Spinal cord (tissue), 10 donors: ENCODE measurements at places on chromosomes 1 and 21. TPM values are rescaled to one million over a fixed set of nuclear protein-coding genes. Genes with fewer than 3 reads are reported as not detected.

- DNase-seq: no peak
Observed at GRCh38 chr1:89815611-89816010, 5.2 kb upstream of the LRRC8D start.

- DNase-seq: no peak
Observed at GRCh38 chr1:115323366-115324004, 14.6 kb downstream of the NGF start.

DNA sequence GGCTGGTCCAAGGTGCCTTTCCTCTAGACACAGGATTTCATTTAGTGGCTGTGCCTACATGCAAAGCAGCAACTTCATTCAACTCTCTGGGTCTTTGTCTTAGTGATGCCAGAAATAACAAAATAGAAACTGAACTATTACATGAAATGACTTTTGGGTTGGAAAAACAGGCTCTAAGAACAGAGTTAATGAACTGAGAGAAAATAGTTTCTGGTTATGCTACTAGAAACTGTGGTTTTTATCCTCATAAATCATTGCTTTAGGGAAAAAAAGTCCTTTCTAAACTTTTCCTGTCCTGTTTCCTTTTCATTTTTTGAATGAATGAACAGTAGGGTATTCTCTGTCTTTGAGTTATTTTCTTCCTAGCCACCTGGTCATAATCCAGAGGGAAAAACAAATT lies 424.0 kb downstream of the KIF26B start:
- DNase-seq: no peak

DNA sequence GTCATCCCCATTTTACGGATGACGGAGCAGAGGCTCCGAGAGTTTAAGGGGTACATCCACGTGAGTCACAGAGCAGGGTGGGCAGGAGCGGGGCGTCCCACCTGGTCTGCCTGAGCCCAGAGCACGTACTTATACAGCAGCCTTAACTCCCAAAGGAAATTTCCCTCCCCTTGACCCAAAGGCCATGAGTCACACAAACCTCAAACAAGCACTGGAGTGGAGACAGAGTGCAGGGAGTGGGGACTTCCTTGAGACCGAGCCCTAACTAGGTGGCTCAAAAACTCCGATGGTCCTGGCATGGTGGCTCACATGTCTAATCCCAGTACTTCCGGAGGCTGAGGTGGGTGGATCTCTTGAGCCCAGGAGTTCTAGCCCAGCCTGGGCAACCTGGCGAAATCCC lies 141.6 kb upstream of the KLHDC7A start:
- no peak for DNase-seq

DNA sequence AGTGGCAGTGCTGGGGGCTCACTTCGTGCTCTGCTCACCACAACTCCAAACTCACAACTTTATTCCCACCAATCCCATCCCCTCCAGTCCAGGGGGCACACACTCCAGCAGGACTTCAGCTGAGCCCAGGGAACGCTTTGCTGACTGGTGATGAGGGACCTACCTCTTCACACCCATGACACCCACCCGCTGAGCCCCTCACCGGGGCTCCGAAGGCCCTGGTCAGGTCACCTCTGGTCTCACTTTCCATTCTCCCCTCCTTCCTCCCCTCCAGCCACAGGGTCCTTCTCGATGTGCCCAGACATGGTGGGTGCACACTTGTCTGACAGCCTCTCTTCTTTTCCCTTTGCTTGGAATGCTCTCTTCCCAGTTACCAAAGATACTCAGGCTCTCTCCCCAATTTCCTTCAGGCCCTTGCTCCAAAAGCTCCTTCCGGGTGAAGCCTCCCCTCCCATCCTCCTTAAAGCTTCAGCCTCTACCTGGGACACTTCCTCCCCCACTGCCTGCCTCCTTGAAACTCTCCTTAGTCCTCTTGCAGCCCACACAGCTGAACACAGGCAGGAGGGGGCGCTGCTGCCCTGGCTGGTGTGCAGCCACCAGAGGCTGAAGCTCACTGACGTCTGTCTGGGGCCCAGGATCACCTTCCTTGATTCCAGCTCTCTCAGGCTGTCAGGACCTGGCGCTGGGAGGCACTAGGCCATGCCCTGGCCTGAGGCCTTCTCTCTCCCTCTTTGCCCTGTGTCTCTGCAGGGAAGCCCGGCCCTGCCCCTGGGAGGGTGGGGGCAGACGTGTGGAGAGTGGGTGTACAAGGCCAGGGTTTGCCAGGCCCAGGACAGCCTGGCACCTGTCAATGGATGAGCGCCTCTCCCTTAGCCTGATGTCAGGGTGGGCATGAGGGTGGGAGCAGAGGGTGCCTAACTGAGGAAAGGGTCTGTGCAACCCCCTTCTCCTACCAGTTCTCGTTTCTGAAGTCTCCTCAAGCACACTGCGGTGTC lies 1.6 kb downstream of the KCNE1 start:
- DNase-seq: no peak

DNA sequence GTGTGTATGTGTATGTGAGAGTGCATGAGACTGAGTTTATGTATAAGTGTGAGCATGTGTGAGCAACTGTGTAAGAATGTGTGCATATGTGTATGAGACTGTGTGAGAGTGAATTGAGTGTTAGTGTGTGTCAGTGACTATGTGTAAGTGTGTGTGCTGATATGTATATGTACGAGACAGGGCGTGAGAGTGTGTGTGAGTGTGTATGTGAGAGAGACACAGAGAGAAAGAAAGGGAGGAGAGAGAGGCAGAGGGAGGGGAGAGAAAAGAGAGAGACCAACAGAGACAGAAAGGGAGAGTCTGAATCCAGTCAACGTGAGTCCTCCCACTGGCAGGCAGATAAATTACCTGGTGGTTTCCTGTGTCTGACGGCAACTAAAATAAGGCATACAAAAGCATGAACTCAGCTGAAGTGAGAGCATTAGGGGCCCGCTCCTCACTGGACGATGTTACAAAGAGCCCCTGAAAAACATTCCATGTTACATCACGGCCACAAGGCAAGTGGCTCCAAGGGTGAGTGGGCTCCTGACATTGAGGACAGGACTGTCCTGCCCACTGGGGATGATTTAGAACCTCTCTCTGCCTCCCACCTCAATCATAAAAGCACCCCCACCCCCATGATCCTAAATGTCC lies 66.6 kb upstream of the TIAM1 start:
- DNase-seq: no peak

DNA sequence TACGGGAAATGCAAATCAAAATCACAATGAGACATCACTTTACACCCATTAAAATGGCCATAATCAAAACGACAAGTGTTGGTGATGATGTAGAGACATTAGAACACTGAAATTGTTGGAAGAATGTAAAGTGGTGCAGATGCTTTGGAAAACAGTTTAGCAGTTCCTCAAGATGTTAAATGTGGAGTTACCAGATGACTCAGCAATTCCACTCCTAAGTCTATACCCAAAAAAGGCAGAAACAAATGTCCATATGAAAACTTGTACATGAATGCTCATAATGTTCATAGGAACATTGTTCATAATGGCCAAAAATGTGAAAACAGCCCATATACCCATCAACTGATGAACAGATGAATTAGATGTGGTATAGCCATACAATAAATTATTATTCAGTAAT lies 267.4 kb downstream of the KCNH1 start:
- no peak for DNase-seq

DNA sequence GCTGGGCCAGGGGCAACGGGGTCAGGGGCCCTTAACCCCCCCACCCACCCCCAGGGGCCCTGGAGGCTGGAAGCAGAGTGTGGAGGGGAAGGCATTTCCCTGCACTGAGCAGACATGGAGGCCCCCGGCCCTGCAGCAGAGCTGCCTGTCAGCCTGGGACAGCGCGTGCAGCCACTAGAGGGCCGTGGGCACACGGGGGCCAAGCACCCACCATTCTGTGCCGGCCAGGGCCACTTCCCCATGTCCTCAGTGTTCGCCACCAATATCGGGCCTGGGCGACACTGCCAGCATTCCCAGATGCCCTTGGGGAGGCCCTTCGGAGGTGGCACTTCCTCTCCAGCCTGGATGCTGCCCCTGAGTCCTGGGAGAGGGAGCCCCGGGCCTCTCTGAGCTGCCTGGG lies 23.2 kb upstream of the ARHGEF16 start:
- no peak for DNase-seq

The CD164L2 gene
- polyA plus RNA-seq: 0.29 TPM

The CLDN19 gene
- 2.7 TPM for polyA plus RNA-seq

The CD1E gene
- not detected for polyA plus RNA-seq

The S100A7A gene
- not detected for polyA plus RNA-seq
